ENCODE measurements at places on chromosomes 1 and 21. TPM values are rescaled to one million over a fixed set of nuclear protein-coding genes. Genes with fewer than 3 reads are reported as not detected.

- no peak for DNase-seq
These were observed 626 bp upstream of the HLCS start for GRCh38 chr21:36966821-36967768.

DNA sequence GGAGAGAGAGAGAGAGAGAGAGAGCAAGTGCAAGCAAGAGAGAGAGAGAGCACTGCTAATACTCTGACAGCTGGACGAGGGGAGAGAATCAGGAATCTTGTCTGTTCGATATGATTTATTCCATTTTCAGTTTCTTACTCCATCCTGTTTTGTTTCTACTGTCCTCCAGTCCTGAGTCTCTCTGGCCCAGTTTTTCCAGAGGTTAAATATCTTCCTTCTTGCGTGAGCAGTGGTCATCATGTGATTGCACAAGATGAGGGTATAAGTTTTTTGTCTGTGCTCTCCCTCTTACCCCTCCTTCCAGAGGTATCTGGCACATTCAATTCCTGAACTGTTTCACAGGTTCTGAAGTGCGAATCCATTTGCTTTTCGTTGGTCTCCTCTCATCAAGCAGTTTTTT is 16.8 kb downstream of the UBE2U start:
- no peak for DNase-seq

GRCh38 chr1:98086156-98086555 is 165.3 kb upstream of the DPYD start:
- no peak for DNase-seq

- no peak for DNase-seq
These were observed 22.3 kb upstream of the FAM78B start for GRCh38 chr1:166189126-166189525.

DNA sequence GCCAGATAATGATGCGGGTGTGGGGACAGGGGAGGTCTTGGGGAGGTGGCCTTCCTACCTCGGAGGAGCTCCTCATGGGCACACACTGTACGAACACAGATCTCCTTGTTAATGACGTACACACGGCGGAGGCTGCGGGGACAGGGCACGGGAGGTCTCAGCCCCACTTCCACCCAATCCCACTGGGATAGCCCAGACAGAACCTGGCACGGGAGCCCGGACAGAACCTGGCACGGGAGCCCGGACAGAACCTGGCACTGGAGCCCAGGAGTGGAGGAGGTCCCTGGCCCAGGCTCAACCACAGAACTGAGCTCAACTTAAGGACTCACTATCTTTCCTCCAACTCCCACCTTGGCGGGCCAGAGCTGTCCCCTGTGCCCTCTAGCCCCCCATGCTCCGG is 5.2 kb downstream of the MFAP2 start:
- no peak for DNase-seq

DNA sequence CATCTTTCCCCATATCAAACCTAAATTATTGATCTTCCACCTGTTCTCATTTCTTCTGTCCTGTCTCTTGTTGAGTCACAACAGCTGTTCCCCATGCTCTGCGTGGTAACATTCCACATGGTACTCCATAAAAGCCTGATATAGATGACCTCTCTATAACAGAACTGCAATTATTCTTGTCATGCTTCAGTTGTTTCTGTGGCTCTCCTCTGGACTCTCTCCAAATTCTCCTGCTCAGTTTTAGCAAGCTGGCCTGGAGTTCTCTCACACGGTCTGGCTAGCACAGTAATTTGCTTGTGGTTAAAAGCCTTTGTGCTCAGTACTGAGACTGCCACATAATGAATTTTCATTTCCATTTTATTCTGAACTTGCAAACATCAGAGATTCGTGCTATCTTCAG is 10.6 kb upstream of the LRRC39 start:
- DNase-seq, result peak; percentile 32

- DNase-seq, result no peak
These were observed 4.3 kb upstream of the BSND start for GRCh38 chr1:54994355-54994990.

The FCER1G gene
- polyA plus RNA-seq, result 15.5 TPM

The RCSD1 gene
- 15.6 TPM for polyA plus RNA-seq

The SPRR1A gene
- polyA plus RNA-seq, result not detected

The LORICRIN gene
- not detected for polyA plus RNA-seq

DNA sequence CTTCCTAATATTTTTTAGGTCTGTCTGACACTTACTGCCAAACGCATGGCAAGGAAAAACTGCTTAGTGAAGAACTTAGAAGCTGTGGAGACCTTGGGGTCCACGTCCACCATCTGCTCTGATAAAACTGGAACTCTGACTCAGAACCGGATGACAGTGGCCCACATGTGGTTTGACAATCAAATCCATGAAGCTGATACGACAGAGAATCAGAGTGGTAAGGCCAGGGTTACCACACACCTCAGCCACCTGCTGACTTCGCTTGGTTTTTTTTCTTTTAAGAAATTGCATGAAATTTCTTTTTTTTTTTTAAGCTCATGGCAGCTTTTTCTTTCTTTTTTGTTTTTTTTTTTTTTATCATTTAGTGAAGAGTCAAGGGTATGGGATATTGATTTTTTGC is 17.2 kb downstream of the ATP1A1 start:
- DNase-seq, result no peak

DNA sequence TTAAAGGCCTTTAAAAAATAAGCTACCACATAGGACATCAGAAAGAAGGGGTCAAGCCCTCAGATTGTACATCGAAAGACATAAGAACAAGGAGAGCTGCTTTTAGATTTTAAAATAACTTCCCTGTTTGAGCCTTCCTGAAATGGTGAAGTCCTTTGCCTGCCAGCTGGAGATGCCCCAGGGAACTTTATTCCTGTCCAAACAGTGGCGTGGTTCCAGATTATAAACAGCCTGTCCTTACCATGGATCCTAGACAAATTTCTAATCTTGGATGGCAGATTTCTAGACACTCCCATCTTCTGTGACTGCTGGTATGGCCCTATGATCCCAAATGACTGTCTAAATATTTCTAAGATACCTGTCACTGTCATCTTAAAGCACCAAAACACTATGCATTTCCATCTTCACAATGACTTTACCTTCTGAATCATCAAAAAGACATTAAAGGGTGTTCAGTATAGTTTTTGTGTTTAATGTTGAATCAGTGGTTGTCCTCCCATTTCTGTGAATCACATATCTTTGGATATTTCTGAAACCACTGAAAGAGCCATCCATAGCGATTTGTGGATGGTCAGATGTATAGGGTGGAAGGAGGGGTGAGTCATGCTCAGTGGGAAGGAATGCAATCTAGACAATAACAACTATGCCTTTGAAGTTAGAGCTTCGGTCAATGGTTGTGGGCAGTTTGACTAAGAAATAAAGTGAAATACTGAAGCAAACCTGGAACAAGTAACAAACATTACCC is 23.2 kb downstream of the ILDR2 start:
- no peak for DNase-seq

DNA sequence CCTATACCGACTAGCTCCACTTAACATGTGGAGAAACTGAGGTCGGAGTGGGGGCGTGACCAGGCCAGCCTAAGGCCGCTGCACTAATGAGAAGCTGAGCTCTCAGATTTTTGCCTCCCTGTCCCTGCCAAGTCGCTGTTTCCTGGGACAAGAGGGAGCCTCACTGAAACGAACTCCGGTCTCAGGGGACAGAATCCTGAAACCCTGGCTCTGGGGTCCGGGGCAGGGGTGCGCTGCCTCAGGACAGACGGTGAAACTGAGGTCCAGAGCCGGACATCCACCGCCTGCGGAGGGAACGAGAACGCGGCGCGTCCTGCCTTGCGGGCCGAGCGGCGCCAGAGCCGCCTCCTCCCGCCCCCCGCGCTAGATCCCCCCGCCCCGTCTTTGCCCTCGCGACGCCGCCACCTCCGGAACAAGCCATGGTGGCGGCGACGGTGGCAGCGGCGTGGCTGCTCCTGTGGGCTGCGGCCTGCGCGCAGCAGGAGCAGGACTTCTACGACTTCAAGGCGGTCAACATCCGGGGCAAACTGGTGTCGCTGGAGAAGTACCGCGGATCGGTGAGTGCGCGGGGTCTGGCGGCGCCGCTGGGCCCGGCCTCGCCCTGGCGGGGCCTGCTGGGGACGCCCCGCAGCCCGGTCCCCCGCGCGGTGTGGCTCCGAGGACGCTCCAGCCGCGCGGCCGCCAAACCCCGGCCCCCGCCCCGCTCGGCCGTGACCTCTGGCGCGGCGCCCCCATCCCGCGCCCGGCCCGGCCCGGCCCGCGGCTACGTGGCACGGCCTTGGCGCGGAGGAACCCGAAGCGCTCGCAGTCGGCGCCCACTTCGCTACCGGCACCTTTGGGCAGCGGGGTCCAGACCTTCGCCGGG is at the start of gene GPX7:
TSS of gene GPX7 (plus strand) at position 381 of the 865 bp plus-strand sequence. CDS start at position 420, 39 bp downstream.
- DNase-seq, result peak; percentile 27

GRCh38 chr21:37412603-37413360 is 46.2 kb downstream of the DYRK1A start:
- DNase-seq, result no peak

DNA sequence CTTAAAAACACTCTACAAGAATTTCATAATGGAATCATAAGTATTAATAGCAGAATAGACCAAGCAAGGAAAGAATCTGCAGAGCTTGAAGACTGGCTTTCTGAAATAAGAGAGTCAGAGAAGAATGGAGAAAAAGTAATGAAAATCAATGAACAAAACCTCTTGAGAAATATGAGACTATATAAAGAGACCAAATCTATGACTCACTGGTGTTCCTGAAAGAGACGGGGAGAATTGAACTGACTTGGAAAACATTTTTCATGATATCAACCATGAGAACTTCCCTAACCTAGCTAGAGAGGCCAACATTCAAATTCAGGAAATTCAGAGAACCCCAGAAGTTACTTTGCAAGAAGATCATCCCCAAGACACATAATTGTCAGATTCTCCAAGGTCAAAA is 85.6 kb downstream of the GDAP2 start:
- no peak for DNase-seq

GRCh38 chr1:216193839-216194443 is 229.3 kb downstream of the USH2A start:
- DNase-seq, result no peak

DNA sequence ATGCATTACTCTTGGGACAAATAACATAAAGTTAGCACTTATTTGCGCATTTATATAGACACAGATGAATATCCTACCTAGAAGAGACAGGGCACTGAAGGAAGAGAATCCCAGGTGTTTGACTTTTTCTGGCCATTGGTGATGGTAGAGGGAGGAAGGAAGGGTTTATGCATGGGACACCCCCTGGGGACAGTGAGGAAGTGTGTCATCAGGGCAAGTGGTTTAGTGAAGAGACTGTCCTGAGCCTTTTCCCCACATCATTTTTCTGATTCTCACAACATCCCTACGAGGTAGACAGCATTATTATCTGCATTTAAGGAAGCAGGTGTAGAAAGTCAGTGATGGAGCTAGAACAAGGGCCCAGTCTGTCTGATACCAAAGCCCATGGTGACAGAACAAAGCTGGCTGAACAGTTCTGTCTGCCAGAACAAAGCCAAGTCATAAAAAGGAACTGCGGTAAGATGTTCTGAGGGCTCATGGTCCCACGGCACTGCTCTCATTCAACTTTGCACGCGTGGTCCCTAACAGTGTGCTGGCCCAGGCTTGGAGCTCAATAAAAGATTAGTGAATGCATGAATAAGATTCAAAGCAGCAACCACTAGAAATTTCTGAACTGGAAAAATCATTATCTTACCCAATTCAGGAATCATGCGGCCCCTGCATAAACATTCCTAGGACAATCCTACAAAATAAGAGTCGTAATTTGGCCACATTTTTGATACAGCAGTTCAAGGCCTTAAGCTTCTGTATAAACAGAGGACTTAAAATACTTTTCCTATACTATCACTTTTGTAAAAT is 12.2 kb upstream of the CDC42BPA start:
- no peak for DNase-seq

GRCh38 chr21:25657140-25657539 is 18.1 kb downstream of the JAM2 start:
- no peak for DNase-seq

DNA sequence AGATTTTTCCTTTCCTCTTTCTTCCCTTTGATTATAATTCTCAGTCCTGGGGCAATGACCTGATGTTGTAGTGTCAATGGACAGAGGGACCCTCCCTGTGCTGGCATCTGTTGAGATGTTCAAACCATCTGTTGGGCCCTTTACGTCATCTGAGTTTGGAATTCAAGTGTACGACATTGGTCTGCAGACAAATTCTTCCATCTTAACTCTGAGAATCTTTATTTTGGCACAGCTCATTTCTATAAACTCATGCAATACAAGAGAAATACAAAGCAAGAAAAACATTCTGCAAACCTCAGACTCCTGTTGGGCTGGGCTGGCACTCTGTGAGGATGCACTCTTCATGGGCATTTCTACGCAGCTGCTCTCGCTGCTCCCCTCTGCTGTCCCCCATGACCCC is 54.2 kb downstream of the IFI44 start:
- DNase-seq, result no peak

DNA sequence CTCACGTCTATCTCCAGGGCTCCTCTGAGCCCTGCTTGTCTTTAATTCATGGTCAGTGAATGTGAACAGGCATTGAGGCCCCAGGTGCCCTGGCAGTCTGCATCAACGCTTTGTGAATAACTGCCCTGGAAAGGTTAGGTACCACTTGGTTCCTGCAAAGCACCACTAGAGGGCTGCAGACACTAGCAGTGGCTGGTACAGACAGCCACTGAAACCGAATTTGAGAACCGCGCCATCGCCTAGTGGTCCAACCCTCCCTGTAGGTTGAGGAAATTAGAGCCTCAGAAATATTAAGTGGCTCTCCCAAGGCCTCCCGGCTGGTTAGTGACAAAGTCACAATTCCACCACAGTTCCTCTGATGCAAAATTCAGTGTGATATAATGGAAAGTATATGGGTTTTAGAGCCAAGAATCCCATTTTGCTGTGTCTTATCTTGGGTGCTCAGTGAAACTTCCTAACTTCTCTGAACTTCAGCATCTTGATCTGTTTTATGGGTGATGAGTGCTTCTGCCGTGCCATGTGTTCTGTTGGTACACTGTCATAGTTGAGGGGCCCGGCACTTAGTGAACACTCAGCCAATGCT is 46.2 kb upstream of the BCL9 start:
- peak; percentile 35 for DNase-seq

The ARHGEF2 gene
- polyA plus RNA-seq, result 86.8 TPM

GRCh38 chr21:26068776-26069175 is 101.8 kb downstream of the APP start:
- no peak for DNase-seq

GRCh38 chr1:111938536-111938935 is 50.9 kb downstream of the KCND3 start:
- no peak for DNase-seq

The WNT2B gene
- polyA plus RNA-seq, result 2.5 TPM

The CERS2 gene
- 302 TPM for polyA plus RNA-seq

DNA sequence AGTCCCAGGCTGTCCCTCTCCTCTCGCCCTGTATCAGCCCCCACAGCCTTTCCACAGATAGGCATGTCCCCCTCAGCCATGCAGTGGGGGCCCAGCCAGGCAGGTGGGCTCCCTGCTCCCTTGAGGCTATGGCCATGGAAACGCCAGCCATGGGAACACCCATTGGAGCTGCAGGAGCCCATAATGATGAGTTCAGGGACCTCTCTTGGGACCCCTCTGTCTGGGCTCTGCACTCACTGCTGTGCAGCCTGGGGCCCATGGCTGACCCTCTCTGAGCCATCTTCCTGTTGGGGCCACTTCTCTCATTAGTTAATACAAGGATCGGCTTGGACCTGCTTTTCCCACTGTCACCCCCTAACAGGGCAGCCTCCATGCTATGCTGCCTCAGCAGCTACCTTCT is 33.2 kb downstream of the WNT3A start:
- no peak for DNase-seq

The CD160 gene
- polyA plus RNA-seq, result 0.84 TPM

The NPHS2 gene
- polyA plus RNA-seq, result 500 TPM

The A3GALT2 gene
- not detected for polyA plus RNA-seq

The HCRTR1 gene
- 0.31 TPM for polyA plus RNA-seq

GRCh38 chr1:243316366-243316989 is 60.6 kb downstream of the SDCCAG8 start:
- DNase-seq, result no peak

The DCST1 gene
- 0.30 TPM for polyA plus RNA-seq

- no peak for DNase-seq
These were observed 35.3 kb downstream of the ATF3 start for GRCh38 chr1:212643877-212644276.
